ENCODE measurements at places on chromosomes 6 and 20.

DNA sequence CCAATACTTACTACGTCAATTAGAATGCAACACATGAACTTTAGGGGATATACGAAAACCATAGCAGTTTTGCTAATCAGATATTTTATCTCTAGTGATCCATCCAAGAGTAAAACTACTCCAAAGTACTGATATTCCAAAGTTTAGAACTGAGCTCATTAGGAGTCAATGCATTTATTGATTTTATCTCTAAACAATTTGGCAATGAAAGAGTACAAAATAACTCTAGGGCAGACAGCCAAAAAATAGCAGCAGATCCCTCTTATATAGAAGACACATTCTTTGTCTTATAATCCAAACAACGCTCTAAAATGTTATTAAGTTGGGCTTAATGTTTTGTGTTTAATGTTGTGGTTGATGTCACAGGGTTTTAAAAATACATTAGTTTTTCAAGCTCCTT is 923.9 kb upstream of the MAN1A1 start:
- DNase-seq = no peak

- no peak for DNase-seq
Measured at GRCh38 chr20:47412083-47412482, 55.6 kb upstream of the ZMYND8 start.

- peak; percentile 56 for DNase-seq
Measured at GRCh38 chr6:81929828-81930227, 177.3 kb upstream of the TENT5A start.

DNA sequence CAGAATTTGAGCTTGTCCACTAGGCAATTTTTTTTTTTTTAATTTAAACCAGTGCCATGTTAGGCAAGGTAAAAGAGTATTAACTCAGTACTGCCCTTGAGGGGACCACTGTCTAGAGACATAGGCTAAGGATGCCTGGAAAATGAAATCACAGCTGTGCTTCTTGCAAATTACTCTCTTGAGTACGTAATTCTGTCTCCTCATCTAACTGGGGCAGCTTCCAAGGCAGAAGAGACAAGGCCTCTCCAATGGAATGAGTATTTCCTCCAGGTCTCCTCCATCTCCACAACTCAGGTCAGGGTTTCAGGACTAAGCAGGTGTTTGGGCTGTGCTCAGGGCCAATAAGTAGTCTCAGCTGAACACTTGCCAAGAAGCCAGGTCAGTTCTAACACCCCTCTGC is 33.8 kb upstream of the MRPS10 start:
- DNase-seq = peak; percentile 9

GRCh38 chr20:17638835-17639407 is 43.1 kb downstream of the RRBP1 start:
- DNase-seq = no peak

DNA sequence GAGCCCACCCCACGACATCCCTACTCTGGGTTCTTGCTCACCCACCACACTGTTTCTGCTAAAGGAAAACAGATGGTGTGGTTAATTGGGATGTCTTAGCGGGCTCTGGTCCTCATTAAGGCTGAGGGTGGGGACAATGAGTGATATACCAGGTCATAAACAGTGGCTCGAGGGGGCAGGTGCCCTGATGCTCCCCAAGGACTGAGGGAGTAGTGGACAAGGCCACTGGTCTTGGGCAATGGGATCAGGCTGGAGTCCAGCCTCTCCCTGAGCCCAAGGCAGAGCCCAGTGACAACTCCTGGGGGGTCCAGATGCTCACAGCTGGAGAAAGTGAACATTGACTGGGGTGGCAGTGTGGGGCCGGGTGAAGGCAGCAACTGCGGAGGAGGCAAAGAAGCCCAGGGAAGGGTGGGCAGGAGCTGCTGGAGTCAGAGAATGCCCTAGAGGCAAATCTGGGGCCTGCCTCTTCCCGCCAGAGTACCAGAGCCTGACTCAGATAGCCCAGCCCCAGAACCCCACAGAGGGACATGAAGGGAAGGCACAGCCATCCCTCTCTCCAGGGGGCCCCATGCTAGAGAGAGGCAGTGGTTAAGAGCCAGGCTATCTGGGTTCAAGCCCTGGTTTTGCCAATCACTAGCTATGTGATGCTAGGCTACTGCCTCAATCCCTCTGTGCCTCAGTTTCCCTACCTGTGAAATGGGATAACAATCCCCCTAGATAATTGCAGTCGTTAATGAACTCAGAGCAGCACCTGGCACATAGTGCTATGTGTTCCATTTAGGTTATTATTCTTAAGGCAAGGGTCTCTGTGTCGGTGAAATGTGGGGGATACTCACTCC is 72.3 kb downstream of the MRPL14 start:
- no peak for DNase-seq

GRCh38 chr20:19451231-19451922 is 238.9 kb downstream of the SLC24A3 start:
- no peak for DNase-seq

DNA sequence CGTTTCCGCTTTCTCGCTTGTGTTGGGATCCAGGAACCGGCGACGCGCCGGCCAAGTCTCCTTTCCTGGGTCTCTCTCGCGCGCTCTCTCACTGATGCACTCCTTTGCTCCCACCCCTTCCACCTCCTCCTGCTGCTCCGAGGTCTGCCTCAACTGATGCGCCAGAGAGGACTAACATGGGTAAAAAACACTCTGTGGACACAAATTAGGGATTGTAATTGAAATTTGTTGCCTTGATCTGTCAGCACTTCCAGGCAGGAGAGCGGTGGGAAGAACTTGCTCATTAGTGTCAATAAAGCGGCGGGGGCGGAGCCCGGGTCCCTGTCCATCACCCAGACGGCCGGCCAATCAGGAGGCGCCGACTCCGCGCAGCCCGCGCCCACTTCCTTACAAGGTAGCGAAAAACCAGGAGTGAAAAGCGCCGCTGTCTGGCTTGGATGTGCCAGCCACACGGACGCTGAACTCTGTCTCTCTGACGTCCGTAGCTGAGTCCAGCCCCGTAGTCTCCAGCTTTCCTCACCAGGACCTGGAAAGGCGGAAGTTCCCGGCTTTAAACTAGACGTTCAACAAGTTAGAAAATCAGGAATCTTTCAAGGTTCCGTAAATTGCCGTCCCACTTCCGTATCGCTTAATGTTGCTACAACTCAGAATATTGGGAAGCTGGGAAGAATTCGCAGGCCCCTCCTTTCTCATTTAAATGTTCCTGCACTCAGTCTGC is at the start of gene TBX18:
TBX18 (minus strand) TSS at position 267 of the 718 bp plus-strand sequence. CDS start 417 bp downstream, outside the sequence.
- DNase-seq = no peak

Measured in cerebellar cortex (tissue), 1 donor.